ENCODE measurements at places on chromosomes 12 and 14.
A peak's percentile ranks its signal among the peaks of the same experiment; 100 is the strongest.

- no peak for DNase-seq
These were observed 269.6 kb downstream of the ZFP36L1 start for GRCh38 chr14:68523326-68523610.

DNA sequence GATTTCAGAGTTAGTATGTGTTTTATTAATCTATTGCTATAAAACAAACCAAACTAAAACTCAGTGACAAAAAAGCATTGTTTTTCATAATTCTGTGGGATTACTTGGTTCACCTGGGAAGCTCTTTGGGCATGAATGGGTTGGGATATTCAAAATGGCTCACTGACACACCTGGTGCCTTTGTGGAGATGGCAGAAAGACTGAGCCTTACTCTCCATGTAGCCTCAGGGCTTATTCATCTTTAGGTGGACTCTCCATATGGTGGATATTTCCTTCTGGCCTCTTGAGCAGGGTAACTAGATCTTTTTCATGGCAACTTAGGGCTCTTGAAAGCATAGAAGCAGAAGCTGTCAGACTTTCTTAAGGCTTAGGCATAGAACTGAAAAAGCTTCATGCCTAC is 1102.8 kb upstream of the SEL1L start:
- DNase-seq, result no peak

DNA sequence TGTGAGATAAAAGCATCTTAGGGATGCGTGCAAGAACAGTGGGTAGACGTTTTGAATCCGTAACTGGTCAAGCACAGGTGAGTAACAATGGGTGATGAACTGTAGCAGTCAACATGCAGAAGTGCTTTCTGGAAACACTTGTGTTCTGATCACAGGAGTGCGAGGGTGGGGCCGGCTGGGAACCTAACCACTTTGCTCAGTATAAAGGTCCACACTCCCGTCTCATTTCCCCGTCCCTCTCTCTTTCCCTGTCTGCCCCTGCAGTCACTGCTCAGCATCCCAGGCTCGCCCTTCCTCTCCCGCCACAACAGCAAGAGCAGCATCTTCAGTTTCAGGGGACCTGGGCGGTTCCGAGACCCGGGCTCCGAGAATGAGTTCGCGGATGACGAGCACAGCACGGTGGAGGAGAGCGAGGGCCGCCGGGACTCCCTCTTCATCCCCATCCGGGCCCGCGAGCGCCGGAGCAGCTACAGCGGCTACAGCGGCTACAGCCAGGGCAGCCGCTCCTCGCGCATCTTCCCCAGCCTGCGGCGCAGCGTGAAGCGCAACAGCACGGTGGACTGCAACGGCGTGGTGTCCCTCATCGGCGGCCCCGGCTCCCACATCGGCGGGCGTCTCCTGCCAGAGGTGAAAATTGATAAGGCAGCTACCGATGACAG is 127.1 kb downstream of the FIGNL2 start:
- peak; percentile 75 for DNase-seq

DNA sequence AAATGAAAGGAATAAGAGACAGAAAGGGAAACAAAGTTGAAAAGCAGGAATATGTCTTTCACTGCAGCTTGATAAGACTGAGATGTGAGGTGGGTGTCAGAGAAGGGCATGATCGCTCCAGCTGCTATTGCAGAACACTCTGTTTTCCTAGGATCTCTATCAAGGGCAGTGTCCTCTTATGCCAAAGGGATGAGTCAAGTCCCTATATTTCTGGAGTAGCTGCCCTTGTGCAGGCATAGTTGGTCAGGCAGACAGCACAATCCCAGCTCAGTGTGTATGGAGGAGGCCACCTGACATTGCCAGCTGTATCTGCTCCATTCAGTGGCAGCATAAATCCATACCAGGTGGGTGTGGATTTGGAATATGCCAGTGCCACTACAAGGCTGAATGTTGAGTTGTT is 101.6 kb downstream of the DAD1 start:
- DNase-seq, result no peak

DNA sequence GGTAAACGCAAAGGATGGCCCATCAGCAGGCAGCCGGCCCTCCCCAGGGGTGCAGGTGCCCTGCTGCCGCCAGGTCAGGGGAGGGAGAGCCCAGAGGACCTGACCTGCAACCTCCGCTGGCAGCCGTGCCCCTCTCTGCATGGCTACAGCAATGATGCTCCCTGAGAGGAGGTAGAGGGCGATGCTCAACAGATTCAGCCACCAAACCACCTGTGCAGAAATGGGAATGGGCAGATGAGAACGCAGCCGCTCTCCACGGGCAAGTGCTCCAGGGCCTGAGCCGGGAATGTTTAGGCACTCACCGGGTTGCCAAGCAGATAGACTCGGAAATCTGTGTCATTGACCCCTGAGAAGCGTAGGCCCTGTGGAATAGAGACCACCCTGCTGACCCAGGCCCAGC is 8.7 kb upstream of the NGB start:
- DNase-seq, result no peak

GRCh38 chr12:34294671-34295365 is 272.5 kb downstream of the ALG10 start:
- no peak for DNase-seq

DNA sequence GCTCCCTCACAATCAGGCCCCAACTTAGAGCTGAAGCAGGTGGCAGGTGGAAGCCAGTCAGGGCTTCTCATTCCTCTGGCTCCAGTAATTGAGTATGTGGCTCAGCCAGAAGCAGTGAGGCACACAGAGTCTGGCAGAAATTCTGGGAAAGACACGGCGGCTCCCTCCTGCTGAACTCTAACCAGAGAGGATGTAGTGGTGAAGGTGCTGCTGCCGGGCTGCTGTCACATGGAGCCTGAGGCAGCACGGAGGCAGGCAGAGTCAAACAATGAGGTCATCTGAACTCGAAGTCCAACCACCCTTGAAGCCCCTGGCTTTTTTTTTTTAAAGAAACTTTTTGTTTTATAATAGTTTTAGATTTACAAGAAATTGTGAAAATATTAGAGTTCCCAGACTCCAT is 33.4 kb upstream of the SMOC1 start:
- peak; percentile 55 for DNase-seq

DNA sequence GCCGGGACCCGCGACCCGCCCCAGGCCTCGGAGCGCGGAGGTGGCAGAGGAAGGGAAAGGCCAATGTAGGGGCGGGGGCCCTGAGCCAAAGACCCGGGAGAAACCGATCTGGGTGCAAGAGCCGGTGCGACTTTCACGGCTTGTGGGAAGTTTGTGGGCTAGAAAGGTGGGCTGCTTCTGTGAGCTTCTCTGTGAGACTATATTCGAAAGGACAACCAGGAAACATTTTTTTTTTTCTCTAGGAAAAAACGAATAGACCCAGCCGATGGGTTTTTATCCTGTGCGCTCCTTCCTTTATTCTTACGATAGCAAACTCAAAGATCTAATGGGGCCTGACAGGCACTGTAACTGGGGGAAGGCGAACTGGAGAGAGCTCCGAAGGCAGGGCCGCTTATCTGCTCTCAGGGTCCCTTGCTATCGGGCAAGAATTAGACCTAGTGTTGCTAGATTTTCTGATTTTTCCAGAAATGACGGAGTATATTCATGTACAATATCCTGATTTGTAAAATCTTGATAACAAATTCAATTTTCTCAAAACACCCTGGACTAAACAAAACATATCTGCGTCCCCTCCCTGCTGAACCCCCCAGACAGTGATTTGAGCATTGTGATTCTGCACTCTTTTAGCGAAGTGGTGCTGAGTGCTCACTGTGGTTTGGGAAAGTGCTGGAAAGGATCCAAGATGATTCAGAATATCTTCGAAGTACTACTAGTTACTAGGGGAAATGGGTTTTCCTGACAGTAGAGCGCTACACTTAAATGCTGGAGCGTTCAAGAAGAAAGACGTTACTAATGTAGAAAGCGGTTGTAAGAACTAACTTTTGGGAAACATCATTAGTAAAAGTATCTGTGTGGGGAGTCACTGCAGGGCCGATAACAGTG is 563 bp upstream of the STXBP6 start:
- DNase-seq, result no peak

DNA sequence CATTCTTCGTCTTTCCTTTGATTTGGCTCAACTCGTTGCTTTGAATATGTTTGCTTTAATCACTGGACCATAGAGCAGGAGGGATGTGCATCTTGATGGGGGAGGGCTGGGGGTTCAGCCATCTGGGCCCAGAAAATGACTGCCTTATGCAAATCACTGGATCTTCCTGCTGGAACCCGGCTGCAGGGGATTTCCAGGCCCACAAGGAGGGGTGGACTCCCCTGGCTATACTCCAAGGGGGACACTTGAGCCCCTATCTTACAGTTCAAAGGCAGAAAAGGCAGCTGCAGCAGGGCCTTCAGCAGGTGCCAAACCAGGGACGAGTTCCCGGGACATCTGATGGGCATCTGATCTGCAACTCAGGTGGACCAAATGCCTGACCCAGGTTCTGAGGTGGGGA is 122.5 kb downstream of the DICER1 start:
- DNase-seq, result no peak

GRCh38 chr14:97065305-97066067 is 268.3 kb downstream of the VRK1 start:
- no peak for DNase-seq

DNA sequence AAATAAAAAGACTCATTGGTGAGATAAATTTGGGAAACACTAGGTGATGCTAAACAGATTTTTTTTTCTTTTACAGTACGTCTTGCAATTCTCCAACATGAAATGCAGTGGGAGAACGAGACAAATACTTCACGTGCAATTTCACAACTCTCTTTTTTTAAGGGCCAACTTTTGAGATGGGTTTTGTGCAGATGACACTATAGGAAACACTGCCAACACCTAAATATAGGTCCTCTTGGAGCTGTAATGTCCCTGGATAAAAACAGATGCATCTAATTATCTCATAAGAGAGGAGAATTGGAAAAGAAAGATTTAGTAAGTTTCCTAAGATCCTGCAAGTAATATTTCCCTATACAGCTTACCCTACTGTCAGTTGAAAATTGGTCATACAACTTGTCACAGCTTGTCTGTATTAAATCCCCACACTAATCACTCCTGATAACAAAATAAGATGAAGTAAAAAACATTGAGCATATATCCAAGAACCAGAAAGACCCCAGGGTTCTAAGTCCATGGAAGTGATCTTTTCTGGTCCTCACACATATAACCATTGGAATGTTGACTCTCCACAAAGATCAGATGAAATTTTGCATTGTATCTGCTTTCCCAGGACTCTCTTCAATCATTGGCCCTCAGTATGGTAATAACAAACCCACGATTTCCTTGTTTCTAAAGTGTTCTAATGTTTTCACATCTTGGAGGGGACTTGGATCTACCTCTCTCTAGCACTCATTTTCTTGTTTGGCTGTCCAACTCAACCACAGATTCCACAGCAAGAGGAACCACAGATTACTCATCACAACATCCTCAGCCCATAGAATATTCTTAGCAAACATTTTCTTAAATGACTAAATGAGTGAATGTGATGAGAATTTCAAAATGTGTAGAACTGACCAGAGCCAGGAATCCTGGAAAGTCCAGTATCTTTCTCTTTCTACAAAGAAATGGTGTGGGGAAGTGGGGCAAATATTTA is 769.4 kb upstream of the USP15 start:
- no peak for DNase-seq

DNA sequence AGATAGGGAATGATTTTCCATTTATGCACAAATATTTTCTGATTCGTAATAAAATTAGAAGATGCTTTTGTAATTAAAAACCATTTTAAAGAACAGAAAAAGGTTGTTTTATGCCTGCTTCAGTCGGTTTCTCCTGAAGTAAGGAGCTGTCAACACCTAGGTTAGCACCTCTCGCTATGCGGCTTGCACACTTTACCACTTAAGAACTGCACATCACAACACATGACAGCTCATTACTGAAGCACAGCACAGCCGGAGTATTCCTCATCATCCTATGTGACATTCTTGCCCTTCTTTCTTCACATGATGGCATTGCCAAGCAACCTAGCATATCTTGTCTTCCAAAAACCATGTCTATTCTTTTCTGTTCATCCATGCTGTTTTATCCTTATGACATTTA is 5.4 kb upstream of the WIF1 start:
- DNase-seq, result no peak

DNA sequence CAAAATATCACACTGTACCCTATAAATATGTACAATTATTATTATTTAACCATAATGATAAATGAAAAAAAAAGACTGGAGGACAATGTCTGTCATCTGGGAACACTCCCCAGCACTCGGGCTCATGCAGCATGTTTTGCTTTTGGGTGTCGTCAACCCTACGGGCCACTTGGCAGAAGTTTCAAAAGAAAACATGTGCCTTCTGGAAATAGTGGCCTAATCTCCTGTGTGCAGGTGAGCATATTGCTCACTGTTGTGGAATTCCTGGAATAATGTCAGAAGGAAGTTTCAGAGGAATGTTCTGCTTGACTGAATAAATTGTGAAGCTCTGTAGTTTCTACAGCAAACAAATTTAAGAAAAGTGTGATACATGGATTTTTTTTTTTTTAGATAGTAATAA is 298.3 kb downstream of the SSPN start:
- DNase-seq, result no peak

- peak; percentile 36 for DNase-seq
These were observed at the start of gene IGFBP6 for GRCh38 chr12:53097564-53098353. Gene IGFBP6, plus strand, starts transcription at chr12:53097667. Its CDS starts 51 bp downstream, at chr12:53097718.

GRCh38 chr12:63978519-63978918 is 134.0 kb downstream of the SRGAP1 start:
- DNase-seq, result no peak

- DNase-seq, result peak; percentile 57
These were observed at the start of gene ITGA5 for GRCh38 chr12:54419088-54419887. Gene ITGA5, minus strand, starts transcription at chr12:54419266. Its CDS starts 68 bp downstream, at chr12:54419198.

DNA sequence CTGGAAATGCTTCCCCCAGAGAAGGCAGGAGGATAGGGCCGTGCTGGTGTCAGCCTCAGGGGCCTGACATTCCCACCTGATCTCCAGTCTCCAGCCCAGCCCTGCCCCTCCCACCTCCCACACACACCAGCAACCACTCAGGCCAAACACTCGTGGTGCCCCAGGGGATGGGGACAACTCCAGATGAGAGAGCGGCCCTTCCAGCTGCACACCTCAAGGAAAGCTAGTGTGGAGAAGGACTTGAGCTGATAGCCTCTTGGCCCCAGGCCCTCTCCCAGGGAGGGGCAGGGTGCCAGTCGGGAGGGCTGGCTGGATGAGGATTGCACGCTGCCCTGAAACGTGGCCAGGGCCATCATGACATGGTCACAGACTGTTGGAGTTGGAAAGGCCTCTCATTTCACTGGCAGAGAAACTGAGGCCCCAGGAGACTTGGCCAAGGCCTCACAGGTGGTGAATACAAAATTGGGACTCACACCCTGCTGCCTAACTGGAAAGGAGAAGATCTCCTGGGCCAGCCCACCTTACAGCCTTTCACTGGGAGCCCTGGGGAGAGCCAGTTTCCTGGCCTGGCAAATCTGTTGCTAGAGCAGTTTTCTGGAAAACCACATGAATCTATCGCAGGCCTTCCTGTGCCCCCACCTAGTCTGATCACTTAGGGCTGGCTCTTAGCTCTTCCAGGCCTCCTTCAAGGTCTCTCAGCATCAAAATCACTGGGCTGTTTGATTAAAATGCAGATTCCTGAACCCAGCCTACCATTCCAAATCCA is 52.1 kb downstream of the IRF2BPL start:
- DNase-seq, result peak; percentile 74

- DNase-seq, result no peak
These were observed 231.1 kb downstream of the CACNA1C start for GRCh38 chr12:2283916-2284315.

Measured in ELF-1 (cell line).